ENCODE measurements at places on chromosomes 4 and X. TPM values are rescaled to one million over a fixed set of nuclear protein-coding genes. Genes with fewer than 3 reads are reported as not detected.

DNA sequence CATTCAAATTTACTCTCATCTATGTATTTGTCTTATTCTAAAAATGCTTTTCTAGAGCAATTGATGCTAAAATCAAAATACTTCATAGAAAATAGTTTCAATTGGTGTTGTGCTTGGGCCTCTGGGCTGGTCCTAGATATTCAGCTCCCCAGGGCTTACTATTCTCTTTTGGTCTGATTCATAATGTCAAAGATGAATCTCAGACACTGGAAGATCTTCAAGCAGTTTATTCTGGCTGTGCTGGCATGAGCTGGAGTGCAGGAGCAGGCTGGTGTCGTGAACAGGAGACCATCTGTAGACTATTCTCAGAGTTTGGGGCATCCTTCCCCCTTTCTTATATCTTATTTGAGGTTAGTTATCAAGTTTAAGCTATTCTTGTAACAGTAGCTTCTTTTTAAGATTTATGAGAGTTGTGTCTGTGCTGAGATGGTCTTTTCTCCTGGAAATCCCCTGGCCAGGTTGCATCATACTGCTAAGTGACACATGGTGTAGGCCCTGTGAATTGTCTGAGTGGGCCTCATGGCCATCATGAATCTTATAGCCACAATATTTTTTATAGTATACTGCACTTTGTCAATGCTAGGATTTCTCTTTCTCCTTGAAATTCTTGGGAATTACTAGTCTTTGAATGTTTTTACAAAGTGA lies 1624.0 kb upstream of the IGFBP7 start:
- H3K4me1 ChIP-seq, result no peaks in the 10 kb centered on the region
- no peaks in the 10 kb centered on the region for H3K36me3 ChIP-seq
- H3K27me3 ChIP-seq, result no peaks in the 10 kb centered on the region

GRCh38 chrX:8003147-8003883 lies 76.1 kb upstream of the PNPLA4 start:
- no peak overlapping the region for H3K27ac ChIP-seq
- no peaks in the 10 kb centered on the region for H3K4me1 ChIP-seq
- no peak for DNase-seq
- no peak overlapping the region for H3K4me3 ChIP-seq

DNA sequence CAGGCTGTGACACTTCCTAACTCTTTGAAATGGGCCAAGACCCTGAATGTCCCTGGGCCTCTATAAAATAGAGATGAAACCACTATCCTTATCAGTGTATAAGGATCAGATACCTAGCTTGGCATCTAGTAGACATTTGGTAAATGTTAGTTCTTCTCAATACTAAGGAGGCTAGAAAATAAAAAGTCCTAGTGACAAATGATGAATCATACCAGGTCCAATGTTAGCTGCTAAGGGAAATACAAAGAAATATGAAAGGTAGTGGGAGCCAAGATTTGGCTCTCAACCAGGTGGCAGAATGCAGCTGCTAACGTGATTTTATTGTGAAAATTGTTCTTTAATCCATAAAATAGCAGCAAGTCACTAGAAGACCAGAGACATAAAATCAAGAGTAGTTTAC lies 19.8 kb upstream of the PPARGC1A start:
- no peaks in the 10 kb centered on the region for H3K27me3 ChIP-seq
- H3K4me3 ChIP-seq, result no peak overlapping the region
- no peak for DNase-seq

DNA sequence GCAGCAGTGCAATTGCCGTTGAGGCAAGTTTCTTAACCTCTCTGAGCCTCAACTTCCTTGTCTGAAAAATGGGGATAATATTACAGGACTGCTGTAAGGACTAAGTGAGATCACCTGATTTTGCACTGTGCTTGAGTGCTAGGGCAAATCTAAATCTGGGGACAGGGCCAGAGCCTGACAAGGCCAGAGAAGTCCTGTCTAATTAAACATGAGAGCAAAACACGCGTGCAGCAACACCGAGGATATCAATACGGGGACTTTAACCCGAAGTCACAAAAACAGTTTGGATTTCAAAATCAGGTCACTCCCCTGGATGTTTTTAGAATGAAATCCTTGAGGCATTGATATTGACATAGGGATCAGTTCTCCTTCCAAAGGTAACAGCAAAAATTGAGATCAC lies 5.7 kb upstream of the GJB1 start:
- no peak for DNase-seq
- no peak overlapping the region for H3K27ac ChIP-seq
- H3K4me1 ChIP-seq, result no peaks in the 10 kb centered on the region
- no peaks in the 10 kb centered on the region for H3K27me3 ChIP-seq
- no peak overlapping the region for H3K4me3 ChIP-seq
- no peaks in the 10 kb centered on the region for H3K36me3 ChIP-seq

DNA sequence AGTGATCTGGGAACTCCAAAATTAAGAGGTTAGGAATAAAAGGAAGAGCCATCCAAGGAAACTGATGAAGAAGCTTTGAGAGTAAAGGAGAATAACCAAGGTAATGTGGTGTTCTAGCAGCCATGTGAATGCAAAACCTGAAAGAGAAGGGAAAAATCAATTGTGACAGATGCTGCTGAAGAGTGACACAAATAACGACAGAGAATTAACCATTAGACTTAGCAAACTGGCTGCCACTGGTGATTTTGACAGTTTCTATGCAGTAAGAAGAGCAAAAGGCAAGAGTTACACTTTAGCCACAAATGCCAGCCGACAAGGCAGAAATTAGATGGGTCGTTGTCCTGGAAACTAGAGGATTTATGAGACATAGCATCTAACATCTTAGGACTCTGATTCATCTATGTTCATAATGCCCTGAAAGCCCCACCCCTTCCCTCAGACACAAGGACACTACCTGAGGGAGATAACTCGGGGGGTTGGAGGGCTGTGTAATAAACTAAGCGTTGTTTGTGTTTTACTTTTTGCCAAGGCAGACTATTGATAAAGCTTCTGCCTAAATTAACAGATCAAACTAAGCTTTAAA lies 13.0 kb upstream of the TMEM144 start:
- no peak overlapping the region for H3K27ac ChIP-seq
- H3K36me3 ChIP-seq, result no peaks in the 10 kb centered on the region
- no peak overlapping the region for H3K4me3 ChIP-seq
- H3K27me3 ChIP-seq, result no peaks in the 10 kb centered on the region
- no peaks in the 10 kb centered on the region for H3K4me1 ChIP-seq
- no peak for DNase-seq

DNA sequence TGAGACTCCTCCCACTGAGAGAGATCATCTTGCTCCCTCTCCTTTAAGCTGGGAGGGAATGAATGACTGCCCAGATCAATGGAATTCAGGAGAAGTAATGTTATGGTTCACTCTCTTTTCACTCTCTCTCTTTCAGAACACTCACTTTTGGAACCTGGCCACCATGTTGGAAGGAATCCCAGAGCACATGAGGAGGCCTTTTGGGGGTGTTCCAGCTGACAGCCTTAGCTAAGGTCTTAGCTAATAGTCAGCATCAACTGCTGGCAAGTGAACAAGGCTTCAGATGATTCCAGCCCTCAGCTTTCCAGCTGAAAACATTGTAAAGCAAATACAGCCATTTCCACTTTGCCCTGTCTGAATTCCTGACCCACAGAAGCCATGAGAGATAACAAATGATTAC lies 124.0 kb upstream of the CLNK start:
- no peak overlapping the region for H3K4me3 ChIP-seq
- no peaks in the 10 kb centered on the region for H3K4me1 ChIP-seq
- H3K36me3 ChIP-seq, result no peaks in the 10 kb centered on the region
- H3K27me3 ChIP-seq, result no peaks in the 10 kb centered on the region
- no peak overlapping the region for H3K27ac ChIP-seq

Gene TMEM154
- total RNA-seq, result 45.4 TPM

Gene MAGEE1
- 6.3 TPM for total RNA-seq

GRCh38 chr4:74109870-74110605 lies 11.0 kb upstream of the CXCL2 start:
- H3K27me3 ChIP-seq, result no peaks in the 10 kb centered on the region
- H3K36me3 ChIP-seq, result no peaks in the 10 kb centered on the region
- no peak overlapping the region for H3K27ac ChIP-seq
- H3K4me1 ChIP-seq, result no peaks in the 10 kb centered on the region
- no peak for DNase-seq

Gene SLC34A2
- not detected for total RNA-seq

DNA sequence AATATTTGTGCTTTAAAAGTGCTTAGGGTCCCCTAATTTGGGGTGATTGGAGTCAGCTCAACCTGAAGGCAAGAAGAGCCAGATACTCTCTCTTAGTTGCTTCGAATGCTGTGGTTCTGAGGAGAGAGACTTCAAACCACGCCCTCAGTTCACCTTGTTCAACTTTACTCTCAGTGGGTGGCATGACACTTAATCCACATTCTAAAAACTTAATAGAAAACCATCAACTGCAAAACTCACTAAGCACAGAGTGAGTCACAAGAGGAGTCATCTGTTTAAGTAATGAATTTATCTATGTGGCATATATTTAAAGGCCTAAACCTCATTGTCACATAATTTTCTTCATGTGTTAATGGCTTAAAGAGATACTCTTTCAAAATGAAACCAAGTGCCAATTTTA lies 99.5 kb upstream of the SLC4A4 start:
- H3K4me1 ChIP-seq, result no peaks in the 10 kb centered on the region
- no peak overlapping the region for H3K4me3 ChIP-seq
- H3K27me3 ChIP-seq, result no peaks in the 10 kb centered on the region
- no peaks in the 10 kb centered on the region for H3K36me3 ChIP-seq
- no peak overlapping the region for H3K27ac ChIP-seq

Gene USP26
- total RNA-seq, result not detected

Gene BEX1
- 0.59 TPM for total RNA-seq

DNA sequence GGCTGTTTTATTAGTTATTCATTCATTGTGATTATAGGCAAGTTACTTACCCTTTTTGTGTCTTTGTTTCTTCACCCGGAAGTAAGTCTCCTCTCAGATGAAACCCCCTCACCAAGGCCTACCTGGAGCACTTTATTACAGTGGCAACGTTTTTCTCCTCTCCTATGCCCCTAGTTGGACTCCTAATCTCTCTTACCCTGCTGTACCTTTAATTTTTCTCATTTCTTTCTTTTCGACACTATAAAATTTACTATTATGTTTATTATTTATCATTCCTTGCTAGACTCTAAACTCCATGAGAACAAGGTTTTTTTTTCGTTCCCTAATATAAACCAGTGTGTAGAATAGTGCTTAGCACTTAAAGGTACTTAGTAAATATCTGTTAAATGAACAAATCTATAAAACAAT lies 17.5 kb downstream of the STAP1 start:
- peaks cover 4% of the 10 kb centered on the region for H3K4me1 ChIP-seq
- no peaks in the 10 kb centered on the region for H3K27me3 ChIP-seq
- H3K4me3 ChIP-seq, result no peak overlapping the region
- DNase-seq, result no peak

- H3K4me1 ChIP-seq, result peaks cover 36% of the 10 kb centered on the region
- peaks cover 23% of the 10 kb centered on the region for H3K36me3 ChIP-seq
- DNase-seq, result no peak
- no peak overlapping the region for H3K27ac ChIP-seq
- no peaks in the 10 kb centered on the region for H3K27me3 ChIP-seq
Observed at GRCh38 chrX:49120091-49120490, 3.4 kb downstream of the GPKOW start.

DNA sequence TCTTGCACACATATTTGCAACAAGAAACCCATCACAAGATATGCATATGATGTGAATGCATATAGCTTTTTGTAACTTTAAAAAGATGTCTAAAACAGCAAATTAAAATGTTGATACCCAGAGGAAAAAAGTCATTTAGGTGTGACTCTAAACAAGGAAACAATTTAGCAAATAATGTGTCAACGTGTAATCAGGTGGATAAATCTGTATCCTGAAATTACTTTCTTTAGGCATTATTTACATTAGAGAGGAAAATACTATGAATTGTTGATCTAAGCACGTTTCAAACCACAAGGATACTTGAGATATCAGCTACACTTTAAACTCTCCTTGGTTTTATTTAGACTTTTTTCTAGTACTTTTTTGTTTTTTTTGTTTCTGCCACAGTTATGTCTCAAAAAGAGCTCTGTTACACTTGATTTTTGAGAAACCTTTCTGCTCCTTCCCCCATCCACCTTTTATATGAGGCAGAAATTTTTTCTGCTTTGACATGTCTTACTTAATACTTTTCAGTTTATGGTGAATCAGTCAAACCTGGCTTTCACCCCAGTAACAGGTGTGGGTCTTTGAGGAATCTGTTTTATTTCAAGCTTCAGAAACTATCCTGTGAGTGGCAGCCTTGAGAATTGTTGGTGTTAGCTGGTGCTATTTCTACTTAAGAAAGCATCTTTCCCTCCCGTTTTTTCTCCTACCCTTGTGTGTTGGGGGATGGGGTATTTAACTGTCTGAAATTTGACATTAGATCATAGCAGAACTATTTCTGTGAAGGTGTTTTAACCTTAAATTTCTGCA lies 1.9 kb downstream of the NPNT start:
- no peak overlapping the region for H3K27ac ChIP-seq
- no peaks in the 10 kb centered on the region for H3K36me3 ChIP-seq
- no peaks in the 10 kb centered on the region for H3K4me1 ChIP-seq
- no peak for DNase-seq

DNA sequence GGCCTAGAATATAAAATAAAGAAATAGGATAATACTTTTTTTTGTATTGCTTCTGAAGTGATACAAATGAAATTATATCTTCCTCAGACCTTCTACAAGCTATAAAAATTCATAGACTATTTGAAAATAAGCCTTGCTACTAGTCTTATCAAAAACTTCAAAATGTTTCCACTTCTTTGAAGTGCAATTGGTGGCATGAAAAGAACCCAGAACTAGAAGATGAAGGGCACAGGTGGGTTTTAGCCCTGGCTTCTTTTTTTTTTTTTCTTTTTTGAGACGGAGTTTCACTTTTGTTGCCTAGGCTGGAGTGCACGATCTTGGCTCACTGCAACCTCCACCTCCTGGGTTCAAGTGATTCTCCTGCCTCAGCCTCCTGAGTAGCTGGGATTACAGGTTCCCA lies 44.2 kb downstream of the GSX2 start:
- H3K36me3 ChIP-seq, result no peaks in the 10 kb centered on the region
- no peak for DNase-seq
- no peaks in the 10 kb centered on the region for H3K4me1 ChIP-seq
- H3K27ac ChIP-seq, result no peak overlapping the region

Measured in natural killer cell (primary cell).